ENCODE measurements at places on chromosomes 7 and 10.

- DNase-seq, result no peak
Observed at GRCh38 chr10:89090756-89091445, 100.3 kb downstream of the FAS start.

- DNase-seq, result no peak
Observed at GRCh38 chr7:74570533-74571156, 86.9 kb upstream of the GTF2I start.

DNA sequence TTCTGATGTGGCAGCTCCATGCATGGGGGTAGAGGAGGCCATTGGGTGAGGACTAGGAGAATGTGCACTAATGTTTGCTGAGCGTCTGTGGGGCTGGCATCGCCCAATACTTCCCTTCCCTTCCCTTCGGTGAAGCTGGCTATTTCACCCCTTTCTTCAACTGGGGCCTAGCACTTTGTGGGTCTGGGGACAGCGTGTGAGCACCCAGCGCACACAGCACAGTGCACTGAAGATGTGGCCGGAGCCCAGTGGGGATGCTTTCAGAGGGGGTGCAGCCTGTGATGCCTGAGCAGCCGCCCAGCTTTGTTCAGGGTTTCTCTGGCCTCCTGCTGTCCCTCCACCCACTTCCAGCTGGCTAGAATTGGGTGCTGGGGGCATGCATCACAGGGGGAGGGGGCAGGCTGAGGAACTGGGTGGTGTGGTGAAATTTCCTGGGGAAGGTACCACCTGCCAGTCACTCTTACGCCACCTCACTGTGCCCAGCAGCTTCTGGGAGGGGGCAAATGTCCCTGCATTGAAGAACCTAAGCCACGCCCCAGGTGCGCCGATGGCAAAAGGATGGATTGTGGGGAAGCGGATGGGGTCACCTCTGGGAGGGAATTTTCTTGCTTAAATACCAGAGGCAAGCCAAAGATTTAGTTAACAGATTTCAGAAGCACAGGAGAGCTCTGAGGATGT is 45.5 kb downstream of the CLEC2L start:
- no peak for DNase-seq

DNA sequence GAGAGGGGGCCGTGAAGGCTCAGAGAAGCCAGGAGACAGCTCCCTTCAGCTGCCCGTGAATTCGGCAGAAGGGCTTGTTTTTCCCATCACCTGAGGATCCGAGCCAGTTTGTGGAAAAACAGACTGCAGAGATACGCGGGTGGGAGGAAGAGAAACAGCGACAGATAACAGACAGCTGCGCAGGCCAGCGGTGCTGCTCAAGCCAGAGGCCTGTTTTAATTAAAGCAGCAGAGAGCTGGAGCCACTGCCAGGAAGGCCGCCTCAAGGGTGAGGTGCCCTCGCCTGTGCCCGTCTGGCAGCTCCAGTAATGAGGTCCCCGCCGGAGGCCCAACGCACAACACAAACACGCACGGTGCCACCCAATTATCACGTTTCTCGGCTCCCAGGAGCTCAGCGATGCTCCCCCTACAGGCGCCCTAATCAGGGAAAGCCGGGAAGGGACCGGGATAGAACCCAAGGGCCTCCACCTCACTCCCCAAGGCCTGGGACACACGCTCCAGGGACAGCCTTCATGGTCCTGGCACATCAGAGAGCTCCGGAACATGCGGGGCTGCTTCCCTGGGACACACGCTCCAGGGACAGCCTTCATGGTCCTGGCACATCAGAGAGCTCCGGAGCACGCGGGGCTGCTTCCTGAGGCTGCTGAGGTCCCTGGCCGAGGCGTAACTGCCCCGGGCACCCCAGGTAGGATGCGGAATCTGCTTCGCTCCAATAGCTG is 60.6 kb upstream of the DNAAF5 start:
- DNase-seq, result peak; percentile 54

DNA sequence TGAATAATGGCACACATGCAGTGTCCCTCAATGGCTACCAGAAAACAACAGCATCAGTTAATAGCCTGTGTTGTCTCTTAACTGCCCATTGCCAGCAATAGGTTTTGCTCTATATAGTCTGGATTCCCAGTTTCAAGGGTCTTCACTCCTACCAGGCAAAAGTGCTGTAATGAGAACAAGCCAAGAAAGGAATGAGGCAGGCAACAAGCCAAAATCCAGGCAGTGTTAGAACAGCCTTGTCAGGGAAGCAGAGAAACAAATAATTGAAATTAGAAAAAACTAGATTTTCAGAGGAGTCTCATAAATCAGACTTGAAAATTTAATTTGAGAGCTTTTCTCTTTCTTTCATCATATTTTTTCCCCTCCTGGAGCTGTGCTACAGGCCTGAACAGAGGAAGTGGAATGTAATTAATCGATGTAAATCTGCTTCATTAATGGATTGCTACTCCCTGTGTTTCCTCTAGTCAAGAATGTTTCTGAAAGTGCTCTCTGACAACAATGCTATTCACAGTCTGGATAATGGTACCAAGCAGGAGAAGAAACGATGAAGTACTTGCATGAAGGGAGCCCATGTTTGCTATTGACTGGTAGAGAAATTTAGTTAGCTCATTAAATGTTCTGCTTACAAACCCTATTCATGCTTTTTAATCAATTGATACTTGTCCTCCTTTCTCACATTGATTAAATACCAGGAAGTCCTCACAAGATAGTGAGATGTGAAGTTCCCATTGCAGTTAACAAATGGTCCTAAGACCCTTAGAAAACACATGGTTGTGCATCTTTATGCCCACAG is 202.0 kb upstream of the LRRTM3 start:
- DNase-seq, result no peak

GRCh38 chr7:152909683-152910544 is 150.4 kb downstream of the ACTR3B start:
- peak; percentile 95 for DNase-seq
